CD14-positive monocyte (primary cell): ENCODE measurements at places on chromosomes 7 and 10.
A peak's percentile ranks its signal among the peaks of the same experiment; 100 is the strongest.

DNA sequence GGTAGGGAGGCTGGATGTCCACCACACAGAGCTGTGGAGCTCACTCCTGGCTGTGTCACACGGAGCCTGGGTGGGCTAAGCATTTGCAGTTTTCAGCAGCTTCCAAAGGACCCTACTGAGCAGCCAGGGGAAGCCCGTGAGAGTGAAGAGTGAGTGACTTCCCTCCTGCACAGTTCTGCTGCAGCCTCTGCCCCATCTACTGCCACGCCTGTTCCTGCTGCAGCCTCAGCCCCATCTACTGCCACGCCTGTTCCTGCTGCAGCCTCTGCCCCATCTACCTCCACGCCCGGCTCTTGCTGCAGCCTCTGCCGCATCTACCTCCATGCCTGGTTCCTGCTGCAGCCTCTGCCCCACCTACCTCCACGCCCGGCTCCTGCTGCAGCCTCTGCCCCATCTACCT, 12.2 kb downstream of the ADAM8 start:
- DNase-seq: peak; percentile 64

- DNase-seq: no peak
Observed at GRCh38 chr7:35714862-35715261, 19.9 kb upstream of the HERPUD2 start.

- no peak for DNase-seq
Observed at GRCh38 chr10:112917681-112918080, 32.4 kb upstream of the TCF7L2 start.

GRCh38 chr7:3461923-3462322, 160.9 kb downstream of the SDK1 start:
- DNase-seq: no peak

GRCh38 chr7:20737840-20738448, 48.7 kb downstream of the SP8 start:
- no peak for DNase-seq

DNA sequence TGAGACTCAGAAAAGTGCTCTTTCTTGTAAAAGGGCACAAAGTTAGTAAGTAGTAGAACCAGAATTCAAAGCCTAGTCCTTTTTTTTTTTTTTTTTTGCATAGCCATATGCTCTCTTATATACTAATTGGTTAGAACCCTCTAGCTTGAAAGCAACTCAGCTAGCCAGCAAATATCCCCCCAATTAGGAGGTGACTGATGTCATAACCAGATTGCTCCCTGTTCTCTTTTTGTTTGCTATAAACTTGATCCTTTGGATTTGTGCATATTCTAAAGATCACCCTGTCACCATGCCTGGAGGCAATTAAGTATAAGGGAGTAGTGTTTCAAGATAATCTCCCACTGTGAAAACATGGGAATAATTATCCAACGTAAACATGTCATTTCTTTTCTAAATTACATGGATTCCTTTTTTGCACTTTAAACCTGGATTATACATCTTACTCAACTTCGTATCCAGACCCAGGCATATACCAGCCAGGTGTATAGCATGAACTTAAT, 963.4 kb downstream of the CNTNAP2 start:
- DNase-seq: no peak

GRCh38 chr10:7205656-7206055, 205.2 kb downstream of the SFMBT2 start:
- no peak for DNase-seq

DNA sequence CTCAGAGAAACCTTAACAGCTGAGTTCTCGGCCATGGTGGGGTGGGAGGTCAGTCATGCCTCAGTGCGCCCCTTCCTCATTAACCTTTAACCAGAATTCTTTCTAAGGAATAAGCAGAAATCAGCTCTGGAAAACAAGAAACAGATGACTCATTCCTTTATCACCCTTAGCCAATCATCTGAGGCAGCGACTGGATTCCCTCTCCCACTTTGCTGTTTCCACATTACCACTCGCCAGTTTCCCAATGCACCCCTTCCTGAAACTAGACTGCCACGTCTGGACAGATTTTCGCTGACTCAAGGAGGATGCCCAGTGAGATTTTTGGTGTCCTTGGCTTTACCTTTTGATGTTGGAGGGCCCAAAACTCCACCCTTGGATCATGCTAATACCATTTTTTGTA, 223.8 kb downstream of the PLXDC2 start:
- peak; percentile 73 for DNase-seq

DNA sequence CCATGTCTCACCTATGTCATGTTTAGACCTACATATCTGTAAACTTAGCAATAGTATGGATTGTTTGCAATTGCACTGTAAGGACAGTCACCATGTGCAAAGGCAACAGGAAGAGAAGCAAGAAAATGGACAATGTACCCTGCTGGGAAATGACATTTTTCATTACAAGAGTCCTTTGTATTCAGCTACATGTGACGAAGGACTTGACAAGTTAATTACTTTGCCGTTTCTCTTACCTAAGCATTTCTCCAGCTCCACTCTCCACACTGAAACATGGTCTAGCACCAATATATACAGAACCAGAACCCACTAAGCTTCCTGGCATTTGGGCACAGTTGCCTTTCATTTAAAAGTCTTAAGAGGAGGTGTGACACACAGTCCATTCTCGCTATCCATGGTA, 76.6 kb upstream of the PFKP start:
- no peak for DNase-seq

- DNase-seq: no peak
Observed at GRCh38 chr10:104022026-104022425, 55.1 kb downstream of the SLK start.

DNA sequence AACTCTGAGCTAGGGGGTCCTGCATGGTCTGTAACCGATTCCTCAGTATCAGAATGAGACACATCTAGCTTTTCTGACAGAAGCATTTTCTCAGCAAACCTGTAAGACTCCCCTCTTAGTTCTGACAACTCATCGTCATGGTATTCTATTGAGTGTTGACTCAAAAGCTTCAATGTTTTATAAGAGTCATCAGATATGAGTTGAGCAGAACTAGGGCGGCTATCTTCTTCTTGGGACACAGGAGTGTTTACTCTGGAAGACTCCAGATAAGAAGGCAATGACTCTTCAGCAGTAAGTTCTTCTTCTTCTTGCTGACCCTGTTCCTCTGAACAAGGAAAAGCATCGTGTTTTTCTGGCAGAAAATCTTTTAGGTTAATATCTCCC, 167.0 kb upstream of the CCDC6 start:
- DNase-seq: no peak

DNA sequence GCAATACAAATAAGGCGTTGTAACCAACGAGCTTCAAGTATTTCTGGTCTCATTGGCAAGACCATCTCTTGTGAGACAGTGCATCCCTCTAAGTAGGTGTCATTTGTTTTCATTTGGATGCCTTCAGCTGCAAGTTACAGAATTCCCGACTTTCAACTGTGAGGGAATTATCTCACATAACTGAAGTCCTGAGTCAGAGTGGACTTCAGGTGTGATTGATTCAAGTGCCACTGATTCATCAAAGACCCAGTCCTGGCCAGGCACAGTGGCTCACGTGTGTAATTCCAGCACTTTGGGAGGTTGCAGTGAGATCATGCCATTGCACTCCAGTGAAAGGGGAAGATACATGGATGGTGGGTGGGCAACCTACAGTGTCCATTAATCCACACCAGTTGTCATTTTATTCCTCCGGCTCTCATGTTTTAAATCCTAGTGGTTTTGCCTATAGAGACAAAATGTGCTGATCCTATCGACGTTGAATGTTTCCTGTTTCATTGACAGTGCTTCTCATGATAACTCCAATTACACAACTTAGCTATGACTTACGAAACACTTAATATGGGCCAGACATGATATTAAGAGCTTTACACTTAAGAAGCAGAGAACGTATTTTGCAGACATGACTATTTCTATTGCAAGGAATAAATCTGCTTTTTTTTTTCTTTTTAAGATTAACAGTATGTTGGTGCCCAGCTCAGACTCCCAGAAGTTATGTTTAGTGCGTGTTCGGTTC, 268.0 kb downstream of the FRMD4A start:
- no peak for DNase-seq

- DNase-seq: peak; percentile 79
Observed at GRCh38 chr7:107563775-107564552, at the start of the genes COG5 and DUS4L. Gene COG5, minus strand, starts transcription at chr7:107563920. Its CDS starts 24 bp downstream, at chr7:107563896. Gene DUS4L, plus strand, starts transcription at chr7:107563971. Its CDS starts 3,100 bp downstream, at chr7:107567071.

- no peak for DNase-seq
Observed at GRCh38 chr7:49775949-49776443, 2.6 kb downstream of the VWC2 start.

DNA sequence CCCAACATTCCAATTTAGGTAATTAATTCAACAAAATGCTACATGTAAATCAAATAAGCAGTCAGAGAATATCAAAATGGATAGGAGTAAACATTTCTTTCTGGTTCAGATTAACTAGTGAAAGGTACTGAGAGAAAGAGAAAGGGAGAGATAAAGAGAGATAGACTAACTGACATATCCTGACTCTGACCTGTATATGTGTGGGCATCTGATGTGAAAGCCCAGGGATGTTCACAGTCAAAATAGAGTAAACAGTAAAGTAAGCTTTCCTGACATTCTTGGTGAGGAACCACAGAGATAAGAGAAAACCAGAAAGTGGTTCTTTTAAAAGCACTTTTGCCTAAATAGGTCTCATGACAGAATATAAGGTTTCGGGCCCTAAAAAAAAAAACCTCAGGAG, 37.5 kb upstream of the ANK3 start:
- DNase-seq: no peak

- DNase-seq: no peak
Observed at GRCh38 chr10:3516234-3516922, 268.6 kb downstream of the KLF6 start.

GRCh38 chr7:79723833-79724618, 270.6 kb upstream of the MAGI2 start:
- DNase-seq: no peak

DNA sequence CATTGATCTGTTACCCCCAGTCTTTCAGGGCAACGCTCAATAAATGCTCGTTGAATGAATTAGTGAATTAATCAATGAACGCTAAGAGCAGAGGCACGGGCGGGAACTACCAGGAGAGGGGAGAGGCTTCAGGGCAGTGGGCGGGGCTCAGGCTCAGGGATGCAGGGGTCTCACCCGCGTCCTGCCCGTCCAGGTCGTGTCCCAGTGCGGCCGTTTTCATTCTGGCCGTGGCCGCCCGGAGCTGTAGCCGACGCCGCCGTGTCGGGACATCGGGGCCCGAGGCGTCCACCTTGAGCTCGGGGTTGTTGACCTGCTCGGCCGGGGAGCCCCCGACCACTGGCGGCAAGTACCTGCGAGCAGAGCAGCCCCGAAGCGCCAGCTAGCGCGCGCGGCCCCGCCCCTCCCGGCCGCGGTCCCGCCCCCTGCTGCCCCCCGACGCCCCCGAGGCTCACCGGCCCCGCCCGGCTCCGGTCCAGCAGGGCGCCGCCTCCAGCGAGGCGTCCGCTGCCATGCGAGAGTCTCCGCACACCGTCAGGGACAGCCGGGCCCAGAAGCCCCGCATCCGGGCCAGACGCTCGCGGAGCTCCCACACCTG, 2.8 kb upstream of the GAL3ST4 start:
- DNase-seq: no peak

DNA sequence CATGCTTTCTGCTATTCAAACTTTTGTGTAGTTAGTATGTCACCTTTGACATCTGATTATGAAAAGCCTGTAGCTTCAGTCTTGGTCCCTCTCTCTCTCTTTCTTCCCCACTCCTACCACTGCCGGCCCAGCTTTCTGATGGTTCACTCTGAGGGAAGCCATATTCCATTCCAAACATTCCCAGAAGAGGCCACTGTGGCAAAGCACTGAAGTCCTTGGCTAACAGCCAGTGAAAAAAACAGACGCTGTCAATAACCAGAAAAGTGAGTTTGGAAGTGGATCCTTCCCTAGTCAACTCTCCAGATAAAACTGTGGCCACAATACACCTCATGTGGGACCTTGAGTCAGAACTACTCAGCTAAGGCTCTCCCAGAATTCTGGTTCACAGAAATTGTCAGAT, 950.7 kb upstream of the PHF14 start:
- DNase-seq: no peak

- peak; percentile 65 for DNase-seq
Observed at GRCh38 chr7:134459981-134460380, 1.1 kb upstream of the AKR1B1 start.

DNA sequence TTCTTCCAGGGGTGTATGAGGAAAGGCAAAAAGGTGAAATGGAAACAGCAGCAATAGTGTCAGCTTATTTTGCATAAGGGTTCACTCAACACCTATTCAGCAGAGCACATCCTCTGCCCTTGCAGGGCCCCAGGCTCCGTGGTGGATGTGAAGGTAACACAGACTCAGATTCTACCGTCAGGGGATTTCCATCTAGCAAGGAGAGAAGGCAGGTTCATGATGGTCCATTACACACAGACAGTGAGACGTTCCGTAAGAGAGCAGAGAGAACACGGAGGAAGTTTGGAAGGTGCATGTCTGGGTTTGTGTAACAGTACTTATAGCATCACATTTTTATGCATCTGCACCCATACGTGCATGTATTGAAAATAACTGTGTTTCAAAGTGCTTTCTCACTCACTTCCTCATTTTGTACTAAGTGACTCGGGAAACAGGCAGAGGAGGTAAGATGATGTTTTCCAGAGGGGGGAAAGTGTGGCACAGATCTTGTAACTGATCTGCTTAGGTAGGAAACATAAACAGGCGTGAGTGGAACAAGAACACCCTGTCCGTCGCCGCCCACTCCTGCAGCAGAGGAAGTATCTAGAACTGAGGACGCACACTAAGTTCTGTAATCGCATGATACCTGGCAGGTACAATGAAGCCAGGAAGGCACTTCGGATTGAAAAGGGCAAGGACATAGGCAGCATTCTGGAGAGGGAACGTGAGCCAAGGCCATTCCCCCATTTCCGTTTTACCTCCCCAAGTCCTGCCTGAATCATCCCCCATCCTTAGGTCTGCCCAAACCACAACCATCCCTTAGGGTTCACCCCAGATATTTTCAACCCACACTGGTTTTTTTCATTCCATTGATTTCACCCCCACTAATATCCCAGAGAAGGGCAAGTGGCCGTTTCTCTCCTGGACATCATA, 1.0 kb upstream of the ENO4 start:
- no peak for DNase-seq

DNA sequence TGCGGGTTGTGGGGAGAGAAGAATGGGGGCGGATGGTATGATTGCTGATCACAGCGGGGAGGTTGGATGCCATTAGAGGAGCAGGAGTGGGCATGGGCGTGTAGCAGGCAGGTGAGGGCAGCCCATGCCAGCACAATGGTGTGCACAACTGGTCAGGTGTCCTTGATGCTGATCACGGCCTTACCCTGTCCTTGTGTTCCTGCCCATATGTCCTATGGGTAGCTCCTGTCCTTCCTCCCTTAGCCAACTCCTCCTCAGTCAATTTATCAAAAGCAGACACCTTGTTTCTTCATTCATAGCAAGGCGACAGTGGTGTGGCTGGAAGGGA, 30.7 kb downstream of the WDR86 start:
- DNase-seq: no peak
